Activated CD4-positive, alpha-beta T cell treated with anti-CD3 and anti-CD28 coated beads for 1 hour (primary cell): ENCODE measurements at places on chromosomes 7 and 10.

- DNase-seq, result no peak
Observed at GRCh38 chr10:122464250-122464510, 2.8 kb downstream of the HTRA1 start.

GRCh38 chr10:121025731-121026130, 174.6 kb downstream of the WDR11 start:
- no peak for DNase-seq

GRCh38 chr7:31850601-31851000, 163.6 kb downstream of the PPP1R17 start:
- no peak for DNase-seq

DNA sequence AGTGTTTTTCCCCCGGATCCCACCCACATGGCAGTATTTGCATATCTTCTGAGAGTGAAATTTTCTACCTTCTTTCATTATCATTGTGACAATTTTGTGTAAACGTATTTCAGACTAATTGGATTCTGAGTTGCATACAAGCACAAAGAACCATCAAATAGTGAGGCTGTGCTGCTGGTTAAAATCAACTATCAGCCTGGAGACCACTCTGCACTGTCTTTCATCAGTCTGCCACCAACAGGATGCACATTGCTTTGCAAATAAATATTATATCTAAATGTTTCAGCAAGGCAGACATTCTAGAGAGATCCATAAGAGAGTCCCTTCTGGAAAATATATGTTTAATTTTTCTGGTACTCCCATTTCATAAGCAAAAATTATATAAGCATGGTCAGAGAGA, 851.8 kb downstream of the XPNPEP1 start:
- no peak for DNase-seq

GRCh38 chr7:15889507-15889906, 203.0 kb upstream of the MEOX2 start:
- DNase-seq, result no peak

DNA sequence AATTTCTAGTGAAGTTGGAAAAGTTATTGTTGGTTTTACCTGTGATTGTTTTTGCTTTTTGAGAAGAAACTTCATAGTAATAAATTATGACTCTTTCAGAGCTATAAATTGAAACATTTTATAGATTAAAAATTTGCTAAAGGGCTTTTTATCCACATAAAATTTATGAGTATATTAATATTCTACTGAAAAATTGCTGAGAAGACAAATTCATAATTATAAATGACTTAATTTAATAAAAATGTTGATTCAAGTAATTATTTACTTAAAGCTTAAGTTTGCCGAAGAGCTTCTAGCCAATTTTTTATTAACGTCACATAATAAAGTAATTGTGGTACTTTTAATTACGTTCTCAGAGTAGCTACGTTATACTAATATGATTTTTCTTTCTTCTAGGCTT, 761.7 kb downstream of the DNAJB9 start:
- DNase-seq, result no peak

GRCh38 chr10:119940487-119940886, 48.0 kb downstream of the SEC23IP start:
- no peak for DNase-seq

GRCh38 chr10:3102720-3103427, 35.5 kb downstream of the PFKP start:
- DNase-seq, result no peak

DNA sequence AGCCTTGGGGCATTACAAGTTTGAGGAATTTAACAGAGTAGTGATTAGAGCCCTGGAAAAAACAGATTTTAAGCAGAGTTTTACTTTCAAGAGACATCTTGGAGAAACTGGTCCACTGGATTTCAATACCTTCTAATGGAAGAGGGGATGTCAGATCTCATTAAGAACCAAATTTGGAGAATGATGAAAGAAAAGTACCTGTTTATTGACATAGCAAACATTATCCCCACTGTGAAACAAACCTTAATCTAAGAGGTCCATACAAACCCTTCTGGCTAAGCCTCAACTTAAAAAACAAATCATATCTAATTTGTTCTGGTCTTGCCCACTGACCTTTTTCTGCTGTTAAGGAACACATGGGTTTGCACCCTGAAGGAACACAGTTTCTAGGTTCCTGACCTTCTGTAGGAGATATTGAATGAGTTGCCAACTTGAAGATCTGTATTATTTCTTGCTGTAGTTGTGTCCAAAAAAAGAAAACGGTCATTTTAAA, 53.5 kb downstream of the LAMB1 start:
- no peak for DNase-seq
